ENCODE measurements at places on chromosomes 2 and 18.

- no peak for DNase-seq
These were observed 680.5 kb downstream of the ZEB2 start for GRCh38 chr2:143839456-143839855.

DNA sequence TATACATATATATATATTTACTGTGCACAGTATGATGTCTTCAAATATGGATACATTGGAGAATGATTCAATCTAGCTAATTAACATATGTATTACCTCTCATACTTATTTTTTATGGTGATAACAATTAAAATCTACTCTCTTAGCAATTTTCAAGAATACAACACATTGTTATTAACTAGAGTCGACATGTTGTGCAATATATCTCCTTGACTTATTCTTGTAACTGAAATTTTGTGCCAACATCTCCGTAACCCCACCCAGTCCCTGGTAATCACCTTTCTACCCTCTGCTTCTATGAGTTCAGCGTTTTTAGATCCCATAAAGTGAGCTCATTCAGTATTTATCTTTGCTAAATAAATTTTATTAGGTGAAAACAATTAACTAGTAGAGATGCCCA lies 216.4 kb upstream of the TMEM200C start:
- DNase-seq = no peak

DNA sequence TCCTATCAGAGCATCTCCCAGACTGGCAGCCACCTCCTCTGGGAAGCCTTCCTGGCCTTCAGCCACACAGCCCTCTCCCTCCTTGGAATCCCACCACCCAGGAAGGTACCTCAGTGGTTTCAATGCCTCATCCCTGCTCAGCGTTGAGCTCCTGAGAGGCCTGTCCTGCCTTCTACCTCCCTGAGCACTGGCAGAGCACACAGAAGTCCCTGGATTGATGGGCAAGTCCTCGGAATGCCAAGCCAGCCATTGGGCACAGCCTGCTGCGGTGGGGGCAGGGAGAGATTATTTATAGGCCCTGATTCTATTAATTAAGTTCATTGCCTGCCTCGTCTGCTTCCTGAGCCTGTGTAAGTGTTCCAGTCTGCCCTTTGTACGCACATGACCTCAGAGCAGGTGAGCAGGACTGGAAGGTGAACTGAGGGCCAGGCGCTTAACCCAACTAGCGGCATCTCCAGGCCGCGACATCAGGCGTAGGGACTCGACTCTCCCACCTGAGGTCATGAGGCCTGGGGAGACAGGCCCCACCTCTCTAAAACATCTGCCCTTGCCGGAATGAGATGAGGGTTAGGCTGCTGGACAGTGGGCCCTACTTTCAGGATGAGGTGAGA lies 63.4 kb downstream of the SMAD7 start:
- no peak for DNase-seq

DNA sequence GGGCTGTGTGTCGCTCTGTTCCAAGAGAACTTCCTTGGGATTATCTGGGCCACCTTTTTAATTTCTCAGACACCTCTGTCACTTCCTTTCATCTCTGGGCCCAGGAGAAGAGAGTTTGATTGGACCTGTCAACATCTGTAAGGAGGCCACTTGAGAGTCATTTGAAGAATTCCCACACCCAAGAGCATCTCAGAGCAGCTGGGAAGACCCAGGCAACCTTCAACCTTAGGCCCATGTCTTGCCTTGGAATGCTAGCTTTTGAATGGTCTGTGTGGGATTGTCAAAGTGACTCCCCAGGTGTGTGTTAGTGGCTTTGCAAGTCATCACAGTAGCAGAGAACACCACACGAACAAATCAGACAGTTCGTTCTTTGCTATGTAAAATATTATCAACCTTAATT lies 280.3 kb downstream of the CYRIA start:
- DNase-seq = no peak
